ENCODE measurements at places on chromosomes 12 and 14. TPM values are rescaled to one million over a fixed set of nuclear protein-coding genes. Genes with fewer than 3 reads are reported as not detected.

DNA sequence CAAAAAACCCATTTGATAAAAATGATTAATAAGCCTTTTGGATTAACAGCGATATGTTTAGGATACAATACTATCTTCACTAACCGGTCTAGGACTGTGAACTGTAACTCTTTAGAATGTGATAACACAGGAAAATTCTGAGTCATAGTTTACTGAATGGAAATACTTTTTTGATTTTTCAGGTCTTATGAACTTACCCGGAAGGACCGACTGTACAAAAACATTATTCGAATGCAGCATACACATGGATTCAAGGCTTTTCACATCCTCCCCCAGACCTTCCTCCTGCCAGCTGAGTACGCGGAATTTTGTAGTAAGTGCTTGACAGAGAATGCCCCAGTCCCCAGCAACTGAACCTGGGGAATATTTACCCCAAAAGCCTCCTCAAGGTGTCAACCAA, 29.0 kb downstream of the TTLL5 start:
- no peak for DNase-seq

DNA sequence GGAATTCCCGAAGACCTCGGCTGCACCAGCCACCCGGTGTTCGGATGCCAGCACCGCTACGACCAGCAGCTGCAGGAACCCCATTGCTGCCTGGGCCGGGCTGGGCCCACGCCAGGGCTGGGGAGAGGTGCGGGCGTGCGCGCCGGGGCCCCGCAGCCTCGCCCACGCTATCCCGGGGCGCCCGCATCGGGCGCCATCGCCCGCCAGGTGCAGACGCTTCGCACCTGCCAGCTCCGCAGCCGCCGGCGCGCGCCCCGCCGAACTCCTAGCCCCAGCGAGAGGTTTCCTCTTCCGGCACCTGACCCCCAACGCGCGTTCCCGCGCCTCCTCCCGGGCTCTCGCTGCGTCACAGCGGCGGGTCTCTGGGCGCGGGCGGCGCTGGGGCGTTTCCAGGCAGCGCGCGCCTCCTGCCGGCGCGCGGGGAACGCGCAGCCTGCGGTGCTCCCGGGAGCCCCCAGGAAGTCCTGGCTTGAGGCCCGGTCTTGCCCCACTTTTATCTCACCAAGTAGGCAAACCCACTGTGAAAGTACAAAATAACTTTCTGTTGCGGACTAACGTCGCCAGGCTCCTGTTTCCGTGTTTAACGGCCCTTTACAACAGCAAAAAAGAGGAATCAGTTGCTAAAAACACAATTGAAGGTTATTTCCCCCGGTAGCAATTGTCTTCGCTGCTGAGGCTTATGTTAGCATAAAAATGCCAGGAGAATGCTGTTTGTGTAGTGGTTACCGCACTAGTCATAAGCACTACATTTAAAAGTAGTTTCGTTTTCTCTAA, at the start of gene TM7SF3:
TM7SF3 (minus strand) TSS at position 300 of the 774 bp plus-strand sequence; CDS start at position 84, 216 bp downstream.
- DNase-seq: peak; percentile 77

- no peak for DNase-seq
These were observed 18.6 kb downstream of the ESRRB start for GRCh38 chr14:76394569-76394968.

DNA sequence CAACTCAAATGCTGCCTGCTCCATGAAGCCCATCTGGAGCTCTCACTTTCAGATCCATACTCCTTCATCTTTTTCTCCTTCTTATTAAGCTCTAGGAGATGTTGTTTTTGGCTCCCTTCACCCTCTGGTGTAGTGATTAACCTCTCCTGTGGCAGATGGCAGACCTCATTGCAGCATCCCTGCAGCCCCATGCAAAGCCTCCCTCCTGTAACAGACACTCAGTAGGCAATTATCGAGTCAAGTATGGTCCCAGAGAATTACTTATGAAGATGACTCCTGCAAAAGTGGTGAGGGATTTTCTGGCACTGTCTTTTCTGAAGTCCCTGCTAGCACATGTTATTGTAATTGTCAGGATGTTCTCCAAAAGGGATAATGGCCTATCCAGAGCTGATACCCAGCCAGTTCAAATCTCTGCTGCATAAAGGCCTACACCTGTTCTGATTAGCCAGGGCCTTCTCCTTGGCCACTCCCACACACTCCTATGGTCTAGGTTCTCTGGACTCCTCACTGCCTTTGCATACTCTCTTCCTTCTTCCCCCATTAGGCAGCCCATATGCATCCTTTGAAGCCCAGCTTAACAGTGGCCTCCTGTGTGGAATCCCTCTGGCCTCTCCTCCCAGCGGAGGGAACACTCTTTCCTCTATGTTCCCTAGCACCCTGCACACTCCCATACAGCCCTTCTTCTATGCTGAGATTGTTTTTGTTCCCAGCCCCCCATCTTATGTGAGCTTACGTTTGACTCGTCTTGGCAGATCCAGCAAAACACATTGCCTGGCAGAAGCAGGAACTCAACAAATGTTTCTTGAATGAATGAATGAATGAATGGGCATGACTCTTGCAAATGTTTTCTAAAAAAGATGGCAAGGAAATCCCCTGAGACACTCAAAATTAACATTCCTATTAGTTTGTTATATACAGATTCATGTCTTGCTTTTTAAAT, 43.9 kb upstream of the MDM1 start:
- DNase-seq: no peak

Gene KLHDC1
- 1.4 TPM for total RNA-seq

- no peak for DNase-seq
These were observed 18.6 kb upstream of the CCDC198 start for GRCh38 chr14:57512220-57512619.

Gene PPM1A
- total RNA-seq: 24.9 TPM

DNA sequence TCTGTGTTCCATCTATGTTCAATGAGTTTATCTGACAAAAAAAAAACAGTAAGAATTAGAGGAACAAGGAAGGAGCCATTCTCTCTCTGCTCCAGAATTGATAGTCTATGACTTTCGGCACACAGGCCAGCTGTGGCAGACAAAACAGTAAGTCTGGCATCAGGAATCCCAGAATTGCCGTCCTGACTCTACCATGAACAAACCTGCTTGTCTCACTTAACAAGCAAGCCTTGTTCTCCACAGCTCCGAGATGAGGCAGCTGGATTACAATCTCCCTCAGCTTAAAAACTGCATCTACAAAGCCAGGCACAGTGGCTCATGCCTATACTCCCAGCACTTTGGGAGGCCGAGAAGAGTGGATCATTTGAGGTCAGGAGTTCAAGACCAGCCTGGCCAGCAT, 153.6 kb upstream of the TMCC3 start:
- no peak for DNase-seq
